ENCODE measurements at places on chromosomes 13 and 19.

GRCh38 chr13:97028441-97029299 is 34.4 kb upstream of the OXGR1 start:
- DNase-seq, result no peak

- no peak for DNase-seq
These were observed 11.5 kb upstream of the MICU2 start for GRCh38 chr13:21615427-21615826.

DNA sequence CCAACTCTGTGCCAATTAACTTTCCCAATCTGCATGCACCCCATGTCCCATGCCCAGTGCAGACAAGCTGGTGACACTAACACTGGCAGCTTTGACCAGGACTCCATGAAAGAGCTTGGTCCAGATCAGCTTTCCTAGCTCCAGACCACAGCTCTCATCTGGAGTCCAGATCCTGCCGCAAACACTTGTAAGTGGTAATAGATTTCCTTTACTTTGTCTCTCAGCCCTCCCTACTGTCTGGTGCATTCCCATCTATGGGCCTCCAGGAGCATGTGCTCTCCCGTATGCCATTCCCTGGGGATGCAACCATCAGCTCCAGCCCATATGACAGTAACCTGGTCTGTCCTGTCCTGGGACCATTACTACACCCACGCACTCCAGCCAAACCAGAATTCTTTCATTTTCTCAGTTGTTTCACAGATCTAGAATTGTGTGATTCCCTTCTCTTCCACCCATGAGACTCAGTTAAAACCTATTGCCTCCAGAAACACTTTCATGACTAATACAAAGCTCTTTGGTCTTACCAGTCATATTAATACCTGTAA is 4.9 kb upstream of the STARD13 start:
- DNase-seq, result no peak

GRCh38 chr13:75986818-75987217 is 350.7 kb downstream of the LMO7 start:
- no peak for DNase-seq

- no peak for DNase-seq
These were observed 516.0 kb downstream of the DCT start for GRCh38 chr13:93963266-93964145.

- no peak for DNase-seq
These were observed 247.3 kb upstream of the SOX21 start for GRCh38 chr13:94959626-94960025.

DNA sequence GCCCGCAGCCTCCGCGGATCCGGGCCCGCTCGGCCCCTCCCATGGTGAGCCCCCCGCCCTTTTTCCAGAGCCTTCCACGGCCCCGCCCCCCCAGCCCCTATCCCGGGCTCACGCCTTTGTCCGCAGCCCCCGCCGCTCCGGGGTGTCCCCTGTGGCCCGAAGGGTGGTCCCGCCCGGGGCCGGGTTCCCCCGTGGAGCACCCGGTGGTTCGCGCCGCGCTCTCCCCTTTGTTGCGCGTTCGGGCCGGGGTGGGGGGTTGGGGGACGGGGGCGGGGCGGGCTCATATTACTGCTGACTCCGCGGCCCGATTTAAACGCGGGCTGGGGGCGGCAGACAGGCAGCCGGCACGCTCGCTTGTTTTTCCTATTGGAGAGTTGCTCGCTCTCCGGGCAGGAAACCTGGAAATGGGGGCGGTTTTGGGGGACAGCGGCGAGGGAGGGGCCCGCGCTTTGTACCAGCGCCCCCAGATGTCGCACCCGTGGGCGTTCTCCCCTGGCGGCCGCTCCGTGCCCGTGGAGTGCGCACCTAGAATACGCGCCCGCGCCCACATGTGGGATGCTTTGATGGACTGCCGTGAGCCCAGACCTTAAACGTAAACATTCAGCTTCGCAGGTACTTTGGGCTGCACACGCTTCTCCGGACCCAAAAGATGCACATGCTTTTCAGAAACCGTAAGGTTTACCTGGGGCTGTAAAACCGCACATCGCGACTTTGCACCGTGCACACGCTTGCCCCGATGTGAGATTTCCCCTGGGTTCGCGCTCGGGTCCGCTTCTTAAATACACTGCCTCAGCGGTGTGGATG is 699 bp downstream of the PTOV1 start:
- DNase-seq, result no peak

DNA sequence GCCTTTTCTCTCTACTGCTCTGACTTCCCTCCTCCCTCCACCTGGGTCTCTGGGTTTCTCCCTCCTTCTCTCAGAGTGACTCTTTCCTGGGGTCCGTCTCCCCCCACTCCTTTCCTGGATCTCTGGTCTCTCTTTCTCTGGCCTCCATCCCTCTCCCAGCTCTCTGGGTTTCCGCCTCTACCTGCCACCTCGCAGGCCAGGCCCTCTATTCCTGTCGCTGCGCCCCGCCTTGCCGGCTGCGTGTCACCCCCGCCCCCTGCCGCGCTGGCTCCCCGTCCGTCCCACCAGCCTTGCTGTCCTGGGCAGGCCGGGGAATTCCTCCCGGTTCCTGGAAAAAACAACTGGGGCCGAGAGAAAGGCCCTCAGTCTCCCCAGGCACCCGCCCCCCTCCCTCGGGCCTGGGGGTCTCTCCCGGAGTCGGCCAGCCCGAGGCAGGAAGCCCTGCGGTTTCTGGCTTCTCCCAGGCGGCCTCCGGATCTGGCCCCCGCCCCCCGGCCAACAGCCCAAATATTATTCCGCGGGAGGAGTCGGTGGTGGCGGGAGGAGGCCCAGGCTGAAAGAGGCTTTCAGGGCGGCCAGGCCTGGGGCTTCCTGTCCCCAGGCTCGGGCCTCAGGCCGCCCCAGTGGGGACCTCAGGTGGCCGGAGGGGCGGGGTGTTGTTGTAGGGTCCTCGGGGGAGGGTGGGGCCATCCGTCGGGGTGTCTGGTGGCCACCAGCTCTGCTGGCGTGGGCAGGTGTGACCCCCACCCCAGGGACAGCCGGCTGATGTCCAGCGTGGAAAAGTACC is 9.3 kb downstream of the IRF2BP1 start:
- no peak for DNase-seq

DNA sequence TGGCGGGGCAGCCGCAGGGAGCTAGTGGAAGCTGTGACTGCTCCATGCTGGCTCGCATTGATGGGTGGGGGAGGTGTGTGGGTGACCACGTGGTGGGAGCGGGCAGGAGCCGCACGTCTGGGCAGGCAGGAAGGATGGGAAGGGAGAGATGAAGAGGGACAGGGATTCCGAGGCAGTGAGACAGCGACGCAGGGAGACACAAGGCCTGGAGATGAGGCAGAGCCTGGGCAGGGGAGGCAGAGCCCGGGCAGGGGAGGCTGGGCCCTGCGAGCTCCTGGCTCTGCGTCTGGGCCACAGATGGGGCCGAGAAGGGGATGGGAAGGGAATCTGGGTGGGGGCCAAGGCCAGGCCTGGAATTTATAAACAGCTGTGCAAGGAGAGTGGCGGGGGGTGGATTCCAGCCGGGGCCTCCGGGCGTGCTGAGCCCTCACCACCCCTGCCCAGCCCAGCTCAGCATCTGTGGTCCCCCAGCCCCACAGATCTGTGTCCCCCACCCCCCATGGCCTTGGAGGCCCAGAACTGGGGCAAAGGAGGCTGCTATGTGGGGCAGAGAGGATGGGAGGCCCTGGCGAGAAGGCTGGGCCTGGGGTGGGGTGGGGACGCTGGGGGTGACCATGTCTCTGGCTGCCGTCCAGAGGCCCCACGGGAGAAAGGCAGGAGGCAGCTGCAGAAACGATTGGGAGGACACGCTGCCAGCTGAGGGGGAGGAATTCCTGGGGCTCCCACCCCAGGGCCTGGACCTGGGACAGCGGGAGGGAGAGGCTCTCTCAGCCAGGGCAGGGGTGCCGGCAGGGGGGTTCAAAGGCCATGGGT is 6.0 kb downstream of the EHD2 start:
- no peak for DNase-seq

DNA sequence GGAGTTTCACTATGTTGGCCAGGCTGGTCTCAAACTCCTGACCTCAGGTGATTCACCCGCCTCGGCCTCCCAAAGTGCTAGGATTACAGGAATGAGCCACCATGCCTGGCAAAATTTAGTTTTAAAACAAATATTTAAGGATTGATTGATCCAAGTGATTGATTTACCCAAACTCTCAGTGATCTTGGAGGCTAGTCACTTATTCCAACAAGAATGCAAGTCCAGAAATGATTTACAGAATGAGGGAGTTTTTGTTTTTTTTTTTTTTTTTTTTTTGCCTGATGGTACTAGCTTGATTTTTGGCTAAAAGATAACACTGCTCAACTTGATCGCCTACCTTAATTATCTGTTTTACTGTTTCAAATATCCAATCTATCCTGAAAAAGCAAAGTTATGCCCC is 5.7 kb upstream of the TEX26 start:
- no peak for DNase-seq

DNA sequence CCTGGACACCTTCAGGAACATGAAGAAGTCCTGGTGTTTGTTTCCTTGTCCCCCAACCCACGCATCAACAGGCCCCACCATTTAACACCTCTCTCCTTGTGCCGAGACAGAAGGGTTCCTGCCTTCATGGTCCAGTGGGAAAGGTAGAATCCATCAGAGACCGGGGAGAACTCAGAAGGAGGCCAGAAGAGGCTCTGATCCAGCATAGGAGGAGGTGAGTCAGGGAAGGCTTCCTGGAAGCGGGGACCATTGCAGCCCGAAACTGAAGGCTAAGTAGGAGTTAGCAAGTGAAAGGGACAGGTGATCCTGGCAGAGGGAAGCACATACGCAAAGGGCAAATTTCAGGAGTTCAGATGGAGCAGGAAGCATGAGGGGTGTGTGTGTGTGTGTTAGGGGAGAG is 484 bp downstream of the ICAM3 start:
- DNase-seq, result no peak

DNA sequence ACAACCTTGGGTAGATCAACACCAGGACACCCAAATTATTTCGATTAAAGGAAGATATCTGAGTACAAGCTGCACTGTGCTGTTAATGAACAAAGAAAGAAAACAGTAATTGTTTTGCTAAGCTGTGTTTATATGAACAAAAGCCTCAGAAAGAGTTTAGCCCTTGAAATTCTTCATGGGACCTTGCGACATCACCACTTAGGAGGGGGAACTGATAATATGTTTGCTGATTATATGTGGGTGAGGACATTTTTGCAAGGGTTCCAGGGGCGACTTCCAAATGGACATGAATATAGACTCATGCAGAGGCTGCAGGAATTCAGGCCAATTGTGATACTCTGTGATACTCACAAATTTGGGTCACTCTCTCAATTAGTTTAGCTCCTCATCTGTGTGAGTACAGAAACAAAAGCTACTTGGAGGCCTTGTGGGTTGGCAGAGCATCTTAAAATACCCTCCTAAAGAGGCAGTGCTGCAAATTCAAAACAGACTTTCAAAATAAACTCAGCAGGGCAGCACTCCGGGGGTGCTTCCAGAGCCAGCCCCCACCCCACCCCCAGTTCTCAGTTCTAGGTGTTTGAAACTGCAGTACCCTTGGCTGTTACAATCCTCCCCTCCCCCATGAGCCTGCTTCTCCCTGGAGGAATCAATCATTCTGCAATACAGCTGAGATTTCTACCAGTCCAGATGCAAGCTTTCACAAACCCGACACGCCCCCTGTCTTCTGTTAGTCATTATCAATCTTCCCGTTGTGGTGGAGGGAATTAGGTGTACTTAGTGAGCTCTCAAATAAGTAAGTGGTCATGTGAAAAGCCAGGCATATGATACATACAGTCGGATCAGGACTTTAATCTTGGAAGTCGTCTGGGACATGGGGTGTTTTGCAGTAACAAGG is 97.0 kb upstream of the MBNL2 start:
- no peak for DNase-seq

- DNase-seq, result no peak
These were observed at the start of gene CAPS for GRCh38 chr19:5913739-5914357. TSS of gene CAPS (plus strand) at chr19:5914254. CDS start at chr19:5914407, 153 bp downstream.

DNA sequence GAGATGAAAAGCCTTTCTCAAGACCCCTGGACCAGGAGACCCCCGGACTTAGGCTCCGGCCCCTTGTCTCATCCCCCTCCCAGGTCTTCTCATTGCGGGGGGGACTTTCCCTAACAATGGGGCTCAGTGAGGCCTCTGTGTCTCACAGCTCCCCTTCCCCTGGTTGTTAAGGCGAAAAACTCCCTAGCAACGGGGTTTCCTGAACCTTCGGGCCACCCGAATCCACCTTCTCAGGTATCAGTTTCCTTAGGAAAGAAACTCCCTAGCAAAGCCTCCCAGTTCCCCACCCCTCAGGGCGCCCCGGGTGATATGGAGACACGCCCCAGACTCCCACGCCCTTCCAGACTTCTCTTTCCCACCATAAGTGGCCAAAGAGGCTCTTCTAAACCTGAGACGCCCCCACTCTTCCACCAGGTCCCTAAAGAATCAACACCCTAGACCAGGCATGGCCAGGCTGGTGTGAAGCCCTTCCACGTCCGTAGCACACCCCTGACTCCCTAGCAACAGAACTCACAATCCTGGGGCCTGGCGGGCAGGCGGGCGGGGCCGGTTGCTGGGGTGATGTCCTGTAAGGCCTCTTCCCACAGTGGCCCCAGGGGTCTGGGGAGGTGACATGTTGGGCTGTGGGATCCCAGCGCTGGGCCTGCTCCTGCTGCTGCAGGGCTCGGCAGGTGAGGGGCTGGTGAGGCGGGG is at the start of gene TMEM190:
TMEM190 (plus strand) TSS at position 586 of the 693 bp plus-strand sequence; CDS start at position 614, 28 bp downstream.
- DNase-seq, result no peak

DNA sequence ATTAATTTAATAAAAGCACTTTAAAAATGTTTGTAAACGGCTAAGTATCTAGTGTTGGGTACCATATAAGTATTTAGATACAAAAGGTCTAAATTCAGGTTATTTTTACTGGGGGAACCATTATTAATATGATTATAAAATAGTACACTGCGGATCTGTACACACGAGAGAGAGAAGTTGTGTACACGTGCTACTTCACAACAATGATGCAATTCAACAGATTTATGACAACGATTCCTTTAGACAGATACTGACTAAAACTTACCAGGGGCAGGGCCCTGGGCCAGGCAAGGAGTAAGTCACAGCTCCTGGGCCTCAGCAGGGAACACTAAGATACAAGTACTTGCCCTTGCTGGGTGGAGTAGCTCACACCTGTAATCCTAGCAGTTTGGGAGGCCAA is 29.1 kb upstream of the TPTE2 start:
- DNase-seq, result no peak

DNA sequence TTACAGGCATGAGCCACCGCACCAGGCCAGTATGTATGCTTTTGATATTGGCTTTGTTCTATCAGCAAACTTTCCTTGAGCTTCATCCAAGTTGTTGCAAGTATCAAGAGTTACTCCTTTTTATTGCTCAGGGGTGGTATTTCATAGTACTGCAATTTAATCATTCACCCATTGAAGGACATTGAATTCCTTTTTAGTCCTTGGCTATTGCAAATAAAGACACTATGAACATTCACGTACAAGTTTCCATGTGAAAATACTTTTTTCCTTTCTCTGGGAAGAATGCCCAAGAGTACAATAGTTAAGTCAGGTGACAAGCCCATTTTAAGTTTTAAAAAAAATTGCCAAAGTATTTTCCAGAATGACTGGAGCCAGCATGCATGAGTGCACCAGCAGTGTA is 20.4 kb downstream of the CEACAM3 start:
- no peak for DNase-seq

- DNase-seq, result no peak
These were observed 2.8 kb downstream of the FAM124A start for GRCh38 chr13:51225029-51225428.
